ENCODE measurements at places on chromosomes 1 and 21.

DNA sequence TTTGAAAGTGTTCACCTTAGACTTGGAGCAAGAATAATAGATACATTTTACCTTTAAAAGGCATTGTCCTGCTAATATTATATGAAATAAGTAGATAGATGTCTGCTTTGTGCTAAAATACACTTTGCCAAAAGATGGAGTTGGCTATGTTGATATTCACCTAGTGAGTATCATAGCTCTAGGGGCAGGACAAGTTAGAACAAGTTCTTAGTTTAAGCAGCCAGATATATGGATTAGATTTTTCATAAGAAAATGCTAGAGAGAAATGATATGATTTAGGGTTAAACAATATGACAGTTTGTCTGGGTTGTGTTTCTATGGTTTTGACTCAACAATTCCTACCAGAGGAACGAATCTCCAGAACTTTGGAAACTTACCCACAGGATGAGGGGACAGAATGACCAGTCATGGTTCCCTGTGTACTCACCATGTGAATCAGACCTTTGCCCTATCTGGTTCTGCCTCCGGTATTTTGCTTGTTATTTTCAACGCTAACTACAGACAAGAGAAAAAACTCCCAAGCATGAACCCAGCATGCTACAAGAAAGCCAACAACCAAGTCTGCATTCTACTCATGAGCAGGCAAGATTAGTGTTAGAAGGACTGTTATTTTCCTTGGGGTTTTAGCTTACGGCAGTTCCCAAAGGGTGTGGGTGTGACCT is 1.7 kb downstream of the F5 start:
- peak; percentile 28 for DNase-seq

GRCh38 chr1:214174508-214175199 is 106.3 kb upstream of the SMYD2 start:
- no peak for DNase-seq

- DNase-seq: no peak
Measured at GRCh38 chr1:241532162-241532531, at the start of gene KMO. TSS of gene KMO (plus strand) at chr1:241532378. CDS start at chr1:241532445, 67 bp downstream.

DNA sequence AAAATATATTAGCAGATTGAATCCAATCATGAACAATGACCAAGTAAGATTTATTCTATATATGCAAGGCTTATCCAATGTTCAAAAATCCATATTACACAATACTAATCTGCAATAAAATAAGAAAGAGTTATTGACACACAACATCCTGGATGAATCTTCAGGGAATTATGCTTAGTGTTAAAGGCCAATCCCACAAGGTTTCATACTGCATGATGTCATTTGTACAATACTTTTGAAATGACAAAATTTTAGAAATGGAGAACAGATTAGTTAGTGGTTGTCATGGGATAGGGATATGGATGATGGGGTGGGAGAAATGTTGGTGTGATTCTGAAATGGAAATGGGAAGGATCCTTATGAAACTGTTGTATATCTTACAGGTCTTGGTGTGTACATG is 425.7 kb downstream of the SIPA1L2 start:
- DNase-seq: no peak

- DNase-seq: no peak
Measured at GRCh38 chr1:212388985-212389716, 25.5 kb downstream of the PACC1 start.

DNA sequence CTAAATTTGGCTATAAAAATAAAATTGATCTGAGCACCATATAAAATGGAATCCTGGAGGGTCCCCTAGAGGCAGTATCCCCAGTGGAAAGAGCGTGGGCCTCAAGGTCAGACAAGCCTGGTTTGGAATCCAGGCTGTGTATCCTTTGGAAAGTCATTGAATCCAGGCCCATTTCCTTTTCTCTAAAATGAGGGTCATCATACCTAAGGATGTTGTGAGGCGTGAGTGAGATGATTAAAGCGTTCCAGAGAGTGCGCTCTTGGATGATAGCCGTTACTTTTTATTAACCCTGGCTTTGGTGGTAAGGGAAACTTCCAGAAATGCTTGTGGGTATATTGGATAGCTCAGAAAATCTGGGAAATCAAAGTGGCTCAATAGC is 683 bp upstream of the ZNF436 start:
- DNase-seq: no peak

DNA sequence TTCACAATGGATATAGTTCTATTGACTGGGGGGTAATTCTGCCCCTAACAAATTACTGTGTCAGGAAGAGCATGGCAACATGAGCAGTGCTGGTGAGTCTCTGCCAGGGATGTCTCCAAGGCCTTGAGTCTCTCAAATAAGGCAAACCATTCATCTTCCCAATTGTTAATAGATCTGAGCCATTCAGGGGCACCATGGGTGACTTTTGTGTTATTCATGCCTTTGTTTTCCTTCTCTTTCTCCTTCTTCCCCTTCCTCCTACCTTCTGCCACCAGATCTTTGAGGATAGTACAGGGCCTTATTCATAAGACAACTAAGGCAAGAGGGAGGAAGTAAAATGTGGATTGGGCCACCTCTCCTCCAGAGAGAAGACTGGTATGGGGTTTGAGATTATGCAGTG is at the start of gene RGSL1:
Gene RGSL1 (plus strand): TSS at position 60 of the 400 bp plus-strand sequence. CDS start 20 bp downstream, at position 80.
- DNase-seq: no peak

DNA sequence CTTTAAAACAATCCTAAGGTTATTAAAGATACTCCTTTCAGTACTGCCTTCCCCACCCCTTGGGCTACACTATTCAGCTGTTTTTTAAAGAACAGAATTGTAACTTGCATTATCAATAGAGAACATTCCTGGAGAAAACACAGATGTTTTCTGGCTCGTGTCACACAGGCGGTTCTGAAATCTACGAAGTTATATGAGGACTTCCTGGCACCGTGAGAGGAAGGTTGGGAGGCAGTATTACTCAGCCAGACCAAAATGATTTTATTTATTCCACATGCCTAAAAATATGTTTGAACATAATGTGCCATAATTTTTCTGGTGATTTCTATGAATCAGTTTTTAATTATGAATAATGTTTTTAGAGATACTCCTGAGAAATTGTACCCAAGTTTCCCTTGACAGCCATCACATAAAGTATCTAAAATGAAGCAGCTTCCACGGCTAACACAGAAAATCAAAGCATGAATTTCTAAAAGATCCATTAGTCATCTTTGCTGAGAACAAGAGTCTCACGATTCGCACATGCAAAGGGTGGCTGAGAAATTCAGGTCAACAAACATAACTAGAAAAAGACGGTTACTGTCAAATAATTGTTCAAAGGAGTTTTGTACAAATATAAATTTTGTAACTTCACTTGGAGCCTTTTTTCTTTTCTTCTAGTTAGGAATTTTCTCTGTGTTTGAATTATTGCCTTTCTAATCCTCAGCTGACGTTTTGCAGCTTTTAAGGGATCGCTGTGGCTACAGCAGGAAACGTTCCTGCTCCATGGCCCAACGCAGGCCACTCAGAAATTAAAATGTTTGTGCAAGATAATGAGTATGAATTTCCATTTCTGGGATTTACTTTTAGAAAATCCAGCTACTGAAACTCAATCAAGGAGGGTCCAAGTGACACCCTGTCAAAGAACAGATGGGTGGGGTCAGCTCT is 8.0 kb upstream of the SIM2 start:
- no peak for DNase-seq

DNA sequence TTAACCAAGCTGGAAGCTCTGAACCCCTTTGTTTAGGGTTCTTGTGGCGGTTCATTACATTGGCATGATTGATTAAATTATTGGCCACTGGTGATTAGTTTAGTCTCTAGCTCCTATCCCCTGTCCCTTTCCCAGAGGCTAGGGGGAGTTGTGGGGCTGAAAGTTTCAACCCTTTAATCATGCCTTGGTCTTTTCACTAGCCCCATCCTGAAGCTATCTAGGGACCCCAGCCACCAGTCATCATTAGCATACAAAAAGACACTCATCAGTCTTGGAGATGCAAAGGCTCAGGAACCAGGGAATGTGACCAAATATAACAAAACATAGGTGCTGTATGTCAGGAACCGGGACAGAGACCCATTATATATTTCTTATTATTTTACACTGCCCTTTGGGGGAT is 34.7 kb upstream of the SNX27 start:
- no peak for DNase-seq

DNA sequence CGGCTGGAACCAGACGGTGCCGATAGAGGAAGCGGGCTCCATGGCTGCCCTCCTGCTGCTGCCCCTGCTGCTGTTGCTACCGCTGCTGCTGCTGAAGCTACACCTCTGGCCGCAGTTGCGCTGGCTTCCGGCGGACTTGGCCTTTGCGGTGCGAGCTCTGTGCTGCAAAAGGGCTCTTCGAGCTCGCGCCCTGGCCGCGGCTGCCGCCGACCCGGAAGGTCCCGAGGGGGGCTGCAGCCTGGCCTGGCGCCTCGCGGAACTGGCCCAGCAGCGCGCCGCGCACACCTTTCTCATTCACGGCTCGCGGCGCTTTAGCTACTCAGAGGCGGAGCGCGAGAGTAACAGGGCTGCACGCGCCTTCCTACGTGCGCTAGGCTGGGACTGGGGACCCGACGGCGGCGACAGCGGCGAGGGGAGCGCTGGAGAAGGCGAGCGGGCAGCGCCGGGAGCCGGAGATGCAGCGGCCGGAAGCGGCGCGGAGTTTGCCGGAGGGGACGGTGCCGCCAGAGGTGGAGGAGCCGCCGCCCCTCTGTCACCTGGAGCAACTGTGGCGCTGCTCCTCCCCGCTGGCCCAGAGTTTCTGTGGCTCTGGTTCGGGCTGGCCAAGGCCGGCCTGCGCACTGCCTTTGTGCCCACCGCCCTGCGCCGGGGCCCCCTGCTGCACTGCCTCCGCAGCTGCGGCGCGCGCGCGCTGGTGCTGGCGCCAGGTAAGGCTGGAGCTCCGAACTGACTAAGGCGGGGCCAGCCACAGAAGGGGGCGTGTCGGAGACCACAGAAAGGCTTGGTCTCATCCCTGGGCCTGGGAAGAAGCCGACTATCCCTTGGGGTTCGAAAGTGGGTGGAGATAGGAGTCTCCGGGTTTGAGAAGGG is 486 bp downstream of the SLC27A3 start:
- peak; percentile 77 for DNase-seq

GRCh38 chr1:183807549-183808168 is 2.7 kb downstream of the RGL1 start:
- DNase-seq: no peak

- DNase-seq: no peak
Measured at GRCh38 chr1:99843760-99844159, 6.4 kb upstream of the AGL start.

DNA sequence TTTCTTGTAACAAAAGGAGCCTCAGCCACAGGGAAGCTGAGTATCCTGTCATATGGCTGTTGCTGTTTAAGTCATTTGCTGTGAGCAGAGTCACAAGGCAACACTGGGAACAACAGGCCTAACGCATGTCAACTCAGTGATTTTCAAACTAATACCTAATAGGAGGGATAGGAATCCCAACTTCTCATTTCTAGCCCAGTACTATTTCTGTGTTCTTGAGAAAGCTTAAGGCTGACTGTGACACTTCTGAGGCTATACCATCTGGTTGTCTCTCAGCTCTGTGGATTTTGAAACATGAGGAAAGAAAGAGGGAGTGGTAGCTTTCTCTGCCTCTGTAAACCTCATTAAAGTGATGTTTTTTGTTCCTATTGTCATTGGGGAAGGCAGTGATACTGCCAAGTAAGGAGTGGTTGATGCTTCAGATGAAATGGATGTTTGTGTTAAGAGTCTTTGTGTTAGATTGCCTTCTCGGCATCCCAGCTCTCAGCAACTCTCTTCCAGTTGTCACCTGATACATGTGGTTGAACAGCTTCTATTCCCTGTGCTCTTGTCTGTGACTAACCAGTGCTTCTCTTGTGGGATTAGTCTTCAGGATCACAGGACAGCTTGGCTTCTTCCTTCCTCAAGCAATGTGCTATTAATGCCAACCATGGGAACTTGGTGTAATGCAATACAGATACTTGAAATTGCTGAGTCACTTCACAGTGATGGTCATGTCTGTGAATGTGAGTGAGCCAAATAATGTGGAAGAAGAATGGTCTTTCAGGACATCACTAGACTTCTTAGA is 166.8 kb upstream of the IVNS1ABP start:
- no peak for DNase-seq

DNA sequence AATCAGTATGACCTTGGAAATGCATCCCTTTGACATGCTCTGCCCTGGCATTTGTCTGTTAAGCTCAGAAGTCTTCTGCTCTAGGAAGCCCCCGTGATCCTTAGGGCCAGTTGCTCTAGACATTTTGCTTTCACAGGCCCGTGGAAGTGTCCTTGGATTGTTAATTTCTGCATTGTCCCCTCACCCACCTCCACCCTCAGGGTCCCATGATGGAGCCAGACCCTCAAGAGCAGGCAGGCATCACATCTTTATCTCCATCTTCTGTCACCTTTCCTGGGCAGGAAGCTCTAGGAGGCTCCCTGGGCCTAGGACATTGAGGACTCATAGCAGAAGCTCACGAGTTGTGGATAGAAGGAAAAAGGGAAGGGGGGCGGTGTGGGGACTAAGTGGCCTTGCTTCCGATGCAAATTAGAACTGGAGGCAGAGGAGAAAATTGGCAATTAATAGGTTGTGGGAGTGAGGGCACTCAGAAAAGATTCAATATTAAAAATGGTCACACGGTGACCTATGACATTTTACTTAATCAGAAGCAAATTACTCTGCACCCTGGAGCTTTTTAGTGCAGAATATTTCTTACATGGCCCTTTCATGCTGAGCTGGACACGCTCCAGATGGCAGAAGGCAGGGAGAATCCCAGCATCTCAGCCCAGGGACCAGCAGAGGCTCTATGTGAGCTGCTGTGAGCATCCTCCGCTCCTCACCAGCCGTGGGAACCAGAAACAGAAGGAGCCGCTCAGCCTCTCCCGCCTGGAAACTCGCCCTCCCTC is 185.0 kb downstream of the MATN1 start:
- no peak for DNase-seq

DNA sequence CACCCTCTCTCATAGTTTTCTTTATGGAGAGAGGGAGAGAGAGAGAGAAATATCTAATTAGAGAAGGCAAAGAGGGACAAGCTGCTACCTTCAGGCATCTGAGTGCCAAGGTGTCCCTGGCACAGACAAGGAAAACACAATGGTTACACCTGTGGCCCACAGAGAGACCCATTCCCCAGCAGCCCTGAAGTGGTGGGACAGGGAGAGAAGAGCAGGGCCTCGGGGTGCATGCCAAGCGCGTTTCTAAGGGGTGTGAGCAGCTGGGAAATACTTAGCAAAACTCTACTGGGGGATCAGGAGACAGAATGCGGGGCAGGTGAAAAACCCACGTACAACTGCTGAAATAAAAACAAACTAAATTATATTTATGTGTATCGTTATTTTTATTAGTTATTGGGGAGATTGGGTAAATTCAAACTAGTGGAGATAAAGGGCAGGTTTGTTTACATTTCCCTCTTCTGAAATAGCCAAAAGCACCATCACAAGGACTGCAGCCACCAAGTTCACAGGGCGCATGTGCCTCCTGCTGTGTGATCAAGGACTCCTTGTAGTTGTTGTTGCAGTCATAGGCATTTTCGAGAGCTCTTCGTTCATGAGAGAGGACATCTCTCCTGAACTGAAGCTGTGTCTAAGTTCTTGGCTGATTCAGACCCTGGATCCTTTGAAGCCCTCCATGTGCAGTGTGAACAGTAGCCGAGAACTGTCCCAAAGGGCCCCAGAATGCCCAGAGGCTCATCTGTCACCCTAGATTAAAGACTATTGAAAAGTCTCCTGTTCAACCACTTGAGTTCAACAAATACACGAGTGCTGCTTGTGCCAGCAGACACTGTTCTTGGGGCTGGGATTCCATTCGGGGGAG is 737 bp upstream of the SERPINC1 start:
- DNase-seq: no peak

GRCh38 chr1:197965132-197965840 is 48.1 kb downstream of the LHX9 start:
- no peak for DNase-seq
